ENCODE measurements at places on chromosomes 4 and X.

GRCh38 chrX:8783097-8783713, 18.0 kb downstream of the FAM9A start:
- DNase-seq = peak; percentile 48

DNA sequence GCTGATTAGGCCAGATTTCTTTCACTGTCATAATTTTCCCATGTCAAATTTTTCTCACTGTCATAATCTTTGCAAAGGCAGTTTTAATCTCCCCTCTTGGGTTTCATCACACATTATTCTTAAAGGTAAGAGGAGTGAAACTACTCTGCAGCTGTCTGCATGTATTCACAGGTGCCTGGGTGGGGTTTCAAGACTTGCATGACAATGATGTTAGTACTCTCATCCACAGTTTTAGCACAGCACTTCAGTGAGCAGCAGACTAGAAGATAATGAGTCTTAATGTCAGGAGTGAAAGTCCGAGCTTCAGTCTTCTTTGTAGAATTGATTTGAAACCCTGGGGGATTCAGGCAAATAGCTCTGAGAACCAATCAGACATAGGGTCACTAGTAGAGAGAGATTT, 182.5 kb upstream of the GALNT7 start:
- no peak for DNase-seq

DNA sequence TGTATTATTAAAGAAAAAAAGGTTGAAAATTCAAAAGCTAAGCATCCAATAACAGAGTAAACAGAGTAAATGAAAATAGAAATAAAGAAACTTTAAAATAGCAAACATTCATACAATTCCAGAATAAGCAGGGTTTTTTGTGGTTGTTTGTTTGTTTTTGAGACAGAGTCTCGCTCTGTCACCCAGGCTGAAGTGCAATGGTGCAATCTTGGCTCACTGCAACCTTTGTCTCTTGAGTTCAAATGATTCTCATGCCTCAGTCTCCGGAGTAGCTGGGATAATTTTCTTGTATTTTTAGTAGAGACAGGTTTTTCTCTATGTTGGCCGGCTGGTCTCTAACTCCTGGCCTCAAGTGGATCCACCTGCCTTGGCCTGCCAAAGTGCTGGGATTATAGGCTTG, 6.6 kb upstream of the THOC2 start:
- no peak for DNase-seq

- peak; percentile 66 for DNase-seq
These were observed 33.9 kb downstream of the PDK3 start for GRCh38 chrX:24498975-24499374.

Measured in CD4-positive, alpha-beta T cell treated with Interleukin-21 for 1 hour (primary cell).